ENCODE measurements at places on chromosomes 7 and 10.

GRCh38 chr7:94649450-94649849, 6.5 kb downstream of the SGCE start:
- DNase-seq: no peak

DNA sequence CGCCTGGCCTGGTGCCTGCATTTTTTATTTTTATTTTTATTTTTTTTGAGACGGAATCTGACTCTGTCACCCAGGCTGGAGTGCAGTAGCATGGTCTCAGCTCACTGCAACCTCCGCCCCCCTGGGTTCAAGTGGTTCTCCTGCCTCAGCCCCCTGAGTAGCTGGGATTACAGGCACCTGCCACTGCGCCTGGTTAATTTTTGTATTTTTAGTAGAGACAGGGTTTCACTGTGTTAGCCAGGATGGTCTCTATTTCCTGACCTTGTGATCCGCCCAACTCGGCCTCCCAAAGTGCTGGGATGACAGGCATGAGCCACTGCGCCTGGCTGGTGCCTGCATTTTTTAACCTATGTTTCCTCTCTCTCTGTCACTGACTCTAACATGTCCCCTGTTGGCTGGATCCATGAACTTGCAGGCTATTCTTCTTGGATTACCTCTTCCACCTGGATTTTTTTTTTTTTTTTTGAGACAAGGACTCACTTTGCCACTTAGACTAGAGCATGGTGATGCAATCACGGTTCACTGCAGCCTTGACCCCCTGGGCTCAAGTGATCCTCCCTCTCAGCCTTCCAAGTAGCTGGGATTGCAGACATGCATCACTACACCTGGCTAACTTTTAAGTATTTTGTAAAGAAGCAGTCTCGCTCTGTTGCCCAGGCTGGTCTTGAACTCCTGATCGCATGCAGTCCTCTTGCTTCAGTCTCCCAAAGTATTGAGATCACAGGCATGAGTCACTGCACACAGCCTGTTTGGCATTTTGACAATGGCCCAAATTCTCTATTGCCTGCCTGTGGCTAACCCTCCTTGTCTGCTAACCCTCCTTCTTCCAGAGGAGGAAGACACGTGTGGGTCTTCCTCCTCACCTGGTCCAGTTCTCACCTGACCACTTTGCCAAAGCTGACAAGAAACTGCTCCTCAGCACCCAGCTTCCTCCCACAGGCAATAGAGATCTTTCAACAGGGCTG, 23.0 kb upstream of the PRPF18 start:
- DNase-seq: no peak

GRCh38 chr10:98367604-98368451, 47.2 kb downstream of the PYROXD2 start:
- DNase-seq: no peak

DNA sequence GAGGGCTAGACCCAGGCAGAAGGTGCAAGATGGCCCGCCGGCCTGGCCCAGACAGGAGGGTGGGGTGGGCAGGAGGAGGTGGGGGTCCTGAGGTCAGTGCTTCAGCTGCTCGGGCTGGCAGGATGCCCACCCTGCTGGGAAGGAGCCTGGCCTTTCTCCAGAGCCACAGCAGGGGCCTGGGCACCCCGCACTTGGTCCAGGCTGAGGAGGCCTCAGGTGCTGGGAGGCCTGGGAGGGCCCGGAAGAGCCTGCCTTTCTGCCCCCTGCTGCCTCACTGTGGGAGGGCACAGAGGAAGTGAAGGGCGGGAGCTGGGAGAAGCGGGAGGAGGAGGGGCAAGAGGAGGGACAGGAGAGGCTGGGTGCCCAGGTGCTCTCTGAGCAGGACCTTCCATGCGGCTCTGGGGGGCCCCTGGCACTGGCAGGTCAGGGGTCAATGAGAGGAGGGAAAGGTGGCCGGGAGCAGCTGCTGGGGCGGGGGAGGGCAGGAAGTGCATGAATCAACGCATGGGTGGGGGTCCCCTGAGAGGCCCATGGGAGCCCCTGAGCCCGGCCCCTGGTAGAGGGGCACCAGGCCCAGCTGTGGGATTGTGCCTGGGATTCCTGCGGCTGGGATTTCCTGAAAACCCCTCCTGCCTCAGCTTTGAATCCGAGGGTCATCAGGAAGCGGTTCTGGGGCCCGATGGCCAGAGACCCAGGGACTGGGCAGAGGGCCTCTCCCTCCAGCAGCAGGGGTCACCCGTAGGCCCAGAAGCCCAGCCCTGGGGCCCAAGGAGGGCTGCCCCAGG, 49.9 kb downstream of the PWWP2B start:
- peak; percentile 82 for DNase-seq
